ENCODE measurements at places on chromosomes 11 and 22.

- DNase-seq: no peak
These were observed 609.0 kb downstream of the TBC1D22A start for GRCh38 chr22:47371263-47372090.

DNA sequence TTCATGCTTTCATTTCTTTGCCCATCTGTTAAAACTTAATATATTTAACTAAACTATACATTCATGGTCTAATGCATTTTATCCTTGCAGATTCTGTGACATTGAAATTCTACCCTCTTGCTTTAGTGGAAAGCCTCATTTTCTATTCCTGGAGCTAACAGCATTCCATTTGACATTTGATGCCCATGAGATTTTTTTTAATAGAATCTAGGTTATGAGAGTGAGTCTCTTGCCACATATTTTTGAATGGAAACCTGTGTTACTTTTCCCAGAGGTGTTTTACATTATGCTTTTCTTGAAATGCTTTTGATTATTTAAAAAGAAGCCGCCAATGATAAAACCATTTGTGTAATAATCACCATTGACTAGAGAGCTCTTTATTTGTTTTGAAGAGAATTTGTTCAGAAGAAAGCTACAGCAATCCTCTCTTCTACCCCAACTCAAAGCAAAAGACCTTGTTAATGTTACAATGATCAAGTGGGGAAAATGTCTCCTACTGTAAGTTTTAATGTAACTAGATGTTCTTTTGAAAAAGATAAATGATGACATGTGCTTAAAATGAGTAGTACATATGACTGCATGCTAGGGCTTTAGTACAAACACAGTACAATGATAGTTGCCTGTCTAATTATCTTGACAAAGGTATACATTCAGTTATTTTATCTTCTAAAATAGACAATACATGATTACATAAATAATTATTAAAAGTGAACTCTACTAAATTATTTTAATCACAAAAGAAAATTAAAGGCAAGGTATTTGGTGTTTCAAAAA is 67.3 kb downstream of the GAS2 start:
- no peak for DNase-seq

DNA sequence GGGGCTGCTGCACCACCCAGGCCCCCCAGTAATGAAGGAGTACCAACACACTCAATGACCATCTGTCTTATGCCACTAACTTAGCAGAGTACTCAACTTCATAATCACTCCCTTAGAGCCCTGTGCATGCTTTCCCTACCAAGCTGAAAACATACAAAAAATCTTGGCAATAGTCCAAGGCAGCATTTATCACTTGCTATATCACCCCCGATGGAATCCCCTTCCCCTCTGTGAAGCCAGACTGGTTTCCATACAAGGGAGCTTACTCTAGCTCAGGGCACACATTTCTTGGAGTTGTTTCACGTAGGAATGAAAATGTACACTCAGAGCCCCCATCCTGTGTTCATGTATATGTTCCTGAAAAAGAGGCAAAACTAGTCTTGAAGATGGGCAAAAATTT is 301.3 kb upstream of the TENM4 start:
- no peak for DNase-seq

GRCh38 chr11:77223797-77224196 is 77.7 kb downstream of the GDPD4 start:
- no peak for DNase-seq

- no peak for DNase-seq
These were observed 58.2 kb downstream of the WNT7B start for GRCh38 chr22:45918459-45919370.

All from activated CD4-positive, alpha-beta T cell treated with anti-CD3 and anti-CD28 coated beads, Interleukin-2, Interleukin-4, amounts not matched to agents 100 ng/mL and 50 ng/mL, durations not matched to agents 16 hours and 8 hours (primary cell).